ENCODE measurements at places on chromosomes 2 and 18. TPM values are rescaled to one million over a fixed set of nuclear protein-coding genes. Genes with fewer than 3 reads are reported as not detected.

Gene CCDC178
- total RNA-seq, result not detected

Gene SERPINB13
- total RNA-seq, result not detected

Gene CPS1
- 10.5 TPM for total RNA-seq

Gene TEX44
- total RNA-seq, result not detected

Gene MAPK4
- total RNA-seq, result 0.16 TPM

Gene GAL3ST2
- not detected for total RNA-seq

Gene GPAT2
- total RNA-seq, result 8.5 TPM
